ENCODE measurements at places on chromosomes 5 and 9.

DNA sequence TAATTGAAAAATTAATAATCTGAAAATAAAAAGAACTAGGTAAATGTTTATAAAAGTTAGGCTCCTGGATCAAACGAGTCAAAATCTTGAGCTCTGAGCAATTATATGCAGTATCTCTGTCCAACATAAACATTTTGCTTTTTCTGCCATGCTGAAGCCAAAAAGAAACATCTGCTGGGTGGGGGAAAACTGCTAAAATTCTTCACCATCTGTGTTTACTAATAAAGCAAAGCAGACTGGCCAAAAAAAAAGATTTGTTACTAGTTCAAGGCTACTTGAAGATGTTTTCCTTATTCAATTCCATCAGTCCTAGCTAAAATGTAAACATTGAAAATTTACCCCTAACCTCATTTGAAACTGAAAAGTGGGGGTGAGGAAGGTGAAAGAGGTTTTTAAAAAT is 29.7 kb downstream of the GTF3C4 start:
- no peak for DNase-seq

- DNase-seq = no peak
Observed at GRCh38 chr5:41869151-41869723, 988 bp downstream of the OXCT1 start.

DNA sequence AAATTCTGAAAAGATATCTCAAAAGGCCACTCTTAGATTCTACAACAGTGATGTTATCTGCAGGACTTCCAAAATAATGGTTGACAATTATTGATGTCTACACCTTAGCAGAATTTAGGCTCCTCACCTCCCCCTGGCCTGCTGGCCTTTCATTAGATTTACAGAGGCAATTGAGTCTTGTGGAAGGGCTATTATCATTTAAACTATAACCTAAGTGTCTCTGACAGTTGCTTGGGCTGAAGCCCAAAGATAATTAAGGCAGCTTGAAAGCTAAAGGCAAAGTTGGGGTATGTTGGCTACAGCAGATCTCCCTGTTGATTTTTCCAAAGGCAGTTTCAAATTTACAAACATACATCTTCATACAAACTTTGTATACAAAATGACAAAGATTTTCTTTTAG is 912.3 kb downstream of the TAF11L14 start:
- no peak for DNase-seq

DNA sequence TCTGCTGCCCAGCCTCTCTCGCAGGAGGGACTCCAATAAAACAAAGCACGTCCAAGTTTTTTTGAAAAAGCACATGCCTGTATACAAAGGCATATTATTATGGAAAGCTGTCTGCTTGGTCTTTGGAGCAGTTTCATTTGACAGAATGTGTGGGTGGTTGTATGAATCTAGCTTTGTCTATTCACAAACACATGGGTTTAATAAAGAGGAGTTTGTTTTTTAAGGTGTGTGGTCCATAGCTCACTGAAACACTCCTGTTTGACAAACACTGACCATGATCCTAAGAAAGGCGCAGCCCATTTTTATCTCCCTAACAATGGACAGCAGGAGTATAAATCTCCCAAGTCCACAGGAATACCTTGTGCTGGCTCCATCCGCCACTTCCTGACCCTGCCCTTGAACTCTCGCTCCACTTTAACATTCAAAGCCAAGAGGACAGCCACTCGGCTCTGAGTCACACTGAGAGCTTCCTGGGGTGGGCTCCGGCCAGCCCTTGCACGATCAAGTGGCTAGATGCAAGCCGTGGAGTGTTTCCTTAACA is 371.9 kb downstream of the EBF1 start:
- no peak for DNase-seq

DNA sequence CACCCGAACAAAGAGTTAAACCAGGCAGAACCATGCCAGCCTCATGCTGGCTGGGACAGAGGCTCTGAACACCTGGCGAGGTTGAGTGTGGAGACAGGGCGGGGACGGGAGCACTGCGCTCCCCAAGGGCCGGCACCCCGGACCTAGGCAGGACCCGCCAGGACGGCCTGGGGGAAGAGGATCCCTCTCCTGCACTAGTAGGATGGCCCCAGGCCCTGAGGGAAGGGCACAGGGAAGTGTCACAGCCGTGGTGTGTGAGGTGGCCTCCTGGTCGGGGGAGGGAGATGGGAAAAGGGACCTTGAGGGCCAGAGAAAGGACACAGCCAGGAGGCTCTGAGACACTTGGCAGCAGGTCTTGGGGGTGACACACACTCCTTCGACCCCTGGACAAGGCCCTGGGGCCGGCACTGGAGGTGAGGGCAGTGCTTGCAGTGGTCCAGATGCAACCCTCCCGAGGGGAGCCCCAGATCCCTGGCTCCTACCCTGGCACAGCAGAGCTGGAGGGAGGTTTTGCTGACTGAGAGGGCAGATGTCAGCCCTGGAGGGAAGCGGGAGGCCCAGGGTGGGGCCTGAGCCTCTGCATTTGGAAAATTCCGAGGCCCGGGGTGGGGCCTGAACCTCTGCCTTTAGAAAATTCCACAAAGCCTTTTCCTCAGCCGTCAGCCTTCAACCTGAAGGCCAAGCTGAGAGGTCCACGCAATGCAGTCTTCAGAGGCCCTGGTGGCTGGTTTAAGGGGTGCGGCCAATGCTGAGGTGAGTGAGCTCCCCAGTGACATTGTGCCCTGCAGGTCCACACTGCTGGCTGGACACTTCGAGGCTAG is 24.8 kb upstream of the TERT start:
- DNase-seq = no peak

GRCh38 chr5:55134053-55134722 is 25.8 kb upstream of the GPX8 start:
- DNase-seq = no peak

DNA sequence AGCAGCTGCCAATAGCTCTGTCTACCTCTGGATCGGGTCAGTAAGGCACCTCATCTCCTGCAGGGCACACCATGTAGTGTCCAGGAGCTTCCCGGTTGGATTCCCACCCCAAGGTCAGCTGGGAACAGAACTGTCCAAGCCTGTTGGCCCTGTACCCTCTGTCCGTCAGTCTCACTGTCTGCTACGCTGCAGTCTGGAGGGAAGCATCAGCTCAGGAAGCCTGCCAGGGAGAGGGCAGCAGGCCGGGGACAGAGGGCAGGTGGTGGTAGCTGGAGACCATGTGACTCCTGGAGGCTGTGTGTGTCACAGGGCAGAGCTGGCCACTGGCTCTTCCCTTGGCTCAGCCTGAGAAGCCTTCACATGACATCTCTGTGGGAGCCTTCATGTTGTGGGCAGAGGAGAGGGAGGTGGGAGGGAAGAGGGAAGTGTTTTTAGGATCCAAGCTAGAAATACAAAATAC is 134.5 kb downstream of the SEC61B start:
- DNase-seq = no peak

GRCh38 chr5:32735512-32735911 is 24.4 kb downstream of the NPR3 start:
- no peak for DNase-seq

GRCh38 chr9:126393876-126394275 is 67.2 kb downstream of the MVB12B start:
- DNase-seq = no peak

- no peak for DNase-seq
Observed at GRCh38 chr9:99353408-99353807, 131.3 kb downstream of the SEC61B start.
